ENCODE measurements at places on chromosomes 13 and 19.

DNA sequence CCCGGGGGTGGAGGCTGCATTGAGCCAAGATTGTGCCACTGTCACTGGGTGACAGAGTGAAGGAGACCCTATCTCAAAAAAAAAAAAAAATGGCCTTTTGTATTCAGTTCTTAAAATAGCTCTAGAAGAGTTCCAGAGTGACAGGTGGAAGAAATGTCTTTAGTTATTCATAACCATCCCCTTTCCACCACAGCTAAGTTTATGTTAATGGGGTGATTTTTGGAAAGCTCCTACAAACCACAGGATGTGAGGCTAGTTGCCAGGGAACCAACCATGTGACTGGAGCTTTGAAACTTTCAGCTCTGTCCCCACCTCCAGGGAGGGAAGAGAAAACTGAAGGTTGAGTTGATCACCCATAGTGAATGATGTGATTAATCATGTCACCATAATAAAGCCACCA, 6.9 kb downstream of the ZNF490 start:
- DNase-seq: no peak

- no peak for DNase-seq
Measured at GRCh38 chr13:38582133-38582532, 104.7 kb upstream of the FREM2 start.

DNA sequence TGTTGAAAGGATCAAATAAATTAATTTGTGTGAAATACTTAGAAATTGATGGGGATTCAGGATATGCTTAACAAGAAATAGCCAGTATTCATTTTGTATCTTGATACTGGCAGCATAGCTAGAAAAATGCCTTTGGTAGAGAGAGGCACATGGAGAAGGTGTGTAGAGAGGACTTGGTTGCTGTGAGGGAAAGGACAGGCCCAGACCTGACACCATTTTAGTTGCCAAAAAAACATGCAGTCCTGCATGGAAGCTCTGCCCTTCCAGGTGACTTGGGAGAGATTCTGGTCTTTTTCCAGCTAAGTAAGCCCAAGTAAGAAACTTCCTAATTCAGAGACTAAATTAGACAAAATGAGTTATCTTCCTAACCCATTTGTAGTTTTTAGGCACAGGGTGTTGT, 335.0 kb downstream of the RFC3 start:
- DNase-seq: no peak

DNA sequence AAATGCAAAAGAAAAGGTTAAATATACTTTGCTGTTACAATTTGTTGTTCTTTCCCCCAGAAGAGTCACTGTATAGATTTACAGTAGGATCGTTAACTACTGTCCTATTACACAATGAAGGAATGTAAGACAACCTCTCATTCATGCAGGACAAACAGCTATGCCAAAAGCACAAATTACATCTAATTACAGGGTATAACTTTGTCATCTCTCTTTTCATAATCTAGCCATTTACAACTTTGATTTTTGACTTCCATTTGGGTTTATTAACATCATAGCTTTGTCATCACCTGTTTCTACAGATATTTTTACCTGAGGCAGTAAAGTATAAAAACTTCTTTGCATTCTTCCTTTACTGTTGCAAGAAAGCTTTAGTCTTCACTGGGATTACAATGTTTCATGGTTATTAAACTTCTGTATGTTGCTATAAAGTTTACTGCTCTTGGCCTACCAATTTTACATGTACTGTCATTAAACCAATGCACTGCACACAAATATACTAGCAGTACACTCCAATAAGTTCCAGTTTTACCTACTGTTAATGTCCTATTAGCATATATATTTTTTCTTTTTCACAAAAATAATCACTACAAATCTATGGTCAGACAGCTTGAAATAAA, 18.9 kb downstream of the MICU2 start:
- DNase-seq: no peak
